Fibroblast of the conjunctiva (primary cell): ENCODE measurements at places on chromosomes 2 and 18.

DNA sequence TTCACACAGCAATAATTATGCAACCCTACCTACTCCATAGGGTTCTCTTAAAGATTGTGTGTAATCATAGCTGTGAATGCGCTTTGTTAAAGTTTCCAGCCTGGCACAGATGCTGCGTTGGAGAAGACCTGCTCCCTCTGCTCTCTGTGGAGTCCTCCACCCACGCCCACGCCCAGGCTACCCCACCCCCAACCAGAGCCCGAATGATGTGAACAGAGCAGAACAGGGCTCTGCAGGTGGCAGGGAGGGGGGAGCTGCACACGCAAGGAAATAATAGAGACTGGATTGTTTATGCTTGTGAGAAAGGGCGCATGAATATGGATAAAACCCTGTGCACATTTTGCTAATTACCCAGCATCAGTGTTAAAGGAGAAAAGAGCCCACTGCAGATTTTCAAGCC lies 447.5 kb downstream of the BCL11A start:
- DNase-seq = no peak

- DNase-seq = no peak
Measured at GRCh38 chr2:217788669-217789002, 214.2 kb downstream of the TNS1 start.

- no peak for DNase-seq
Measured at GRCh38 chr2:173955004-173955403, 10.2 kb downstream of the SP3 start.

- no peak for DNase-seq
Measured at GRCh38 chr2:156306821-156307220, 25.7 kb downstream of the NR4A2 start.

GRCh38 chr2:71588497-71589170 lies 135.3 kb downstream of the DYSF start:
- DNase-seq = no peak

DNA sequence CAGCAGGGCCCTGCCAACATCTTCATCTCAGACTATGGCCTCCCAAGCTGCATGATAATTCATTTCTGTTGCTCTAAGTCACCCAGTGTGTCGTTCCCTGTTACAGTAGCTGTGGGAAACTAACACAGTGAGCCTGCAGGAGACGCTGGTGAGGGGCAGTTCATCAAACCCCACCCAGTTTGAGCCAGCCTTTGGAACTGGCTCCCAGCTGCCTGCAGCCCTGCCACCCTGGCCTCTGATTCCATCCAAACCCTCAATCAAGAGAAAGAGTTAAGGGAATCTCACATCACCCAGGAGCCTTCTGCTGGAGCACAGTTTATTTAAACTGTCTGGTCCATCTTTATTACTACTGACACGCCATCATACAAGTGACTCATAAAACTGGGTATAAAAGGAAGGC lies 64.9 kb upstream of the ZCCHC2 start:
- no peak for DNase-seq

- DNase-seq = no peak
Measured at GRCh38 chr18:32372381-32373061, 98.2 kb downstream of the GAREM1 start.

- DNase-seq = no peak
Measured at GRCh38 chr2:238700506-238701340, 147.2 kb upstream of the TWIST2 start.

DNA sequence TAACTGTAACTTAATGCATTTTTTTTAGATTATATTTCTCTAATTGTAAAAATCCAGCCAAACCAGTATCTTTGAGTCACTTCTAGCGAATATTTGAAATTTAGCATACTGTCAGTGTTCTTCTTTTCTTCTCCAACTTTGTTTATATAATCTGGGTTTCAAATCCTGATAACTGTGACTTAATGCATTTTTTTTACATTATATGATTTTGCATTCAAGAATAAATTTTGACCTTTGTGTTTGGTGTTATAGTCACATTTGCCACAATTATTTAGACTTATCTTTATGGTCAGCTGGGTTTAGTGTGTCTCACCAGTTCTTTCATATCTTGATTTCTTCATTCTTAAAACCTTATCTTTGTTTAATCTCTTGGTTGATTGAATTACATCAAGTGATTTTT lies 345.7 kb downstream of the SLC4A3 start:
- no peak for DNase-seq

GRCh38 chr2:240191001-240191400 lies 50.5 kb upstream of the OTOS start:
- DNase-seq = no peak

DNA sequence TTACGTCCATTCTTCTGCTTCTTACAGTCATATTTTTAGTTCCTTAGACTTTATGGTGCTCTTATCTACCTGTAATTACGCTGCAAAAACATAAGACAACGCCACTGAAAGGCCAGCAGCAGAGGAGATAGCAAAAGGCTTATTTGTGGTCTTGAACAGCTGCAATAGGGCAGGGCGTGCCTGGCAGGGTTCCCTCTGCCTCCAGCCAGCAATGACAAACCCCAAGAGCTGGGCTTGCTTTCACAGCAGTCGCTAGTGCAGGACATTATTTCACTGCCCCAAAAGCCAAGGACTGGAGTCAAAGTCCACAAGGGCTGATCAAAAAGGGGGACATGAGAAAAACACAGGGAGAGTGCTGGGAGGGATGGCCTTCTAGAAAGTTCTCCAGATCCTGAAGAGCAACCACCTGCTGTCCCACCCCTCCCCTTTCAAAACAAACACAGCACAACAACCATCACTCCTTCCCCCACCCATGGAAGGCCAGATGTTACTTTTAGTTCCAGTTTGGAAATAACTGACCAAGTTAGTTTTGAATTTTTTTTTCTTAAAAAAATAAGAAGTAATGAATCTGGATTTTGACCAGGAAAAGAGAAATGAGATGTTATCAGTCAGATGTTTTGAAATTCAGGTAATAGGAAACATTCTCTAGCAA lies 127.8 kb downstream of the RBMS1 start:
- no peak for DNase-seq

DNA sequence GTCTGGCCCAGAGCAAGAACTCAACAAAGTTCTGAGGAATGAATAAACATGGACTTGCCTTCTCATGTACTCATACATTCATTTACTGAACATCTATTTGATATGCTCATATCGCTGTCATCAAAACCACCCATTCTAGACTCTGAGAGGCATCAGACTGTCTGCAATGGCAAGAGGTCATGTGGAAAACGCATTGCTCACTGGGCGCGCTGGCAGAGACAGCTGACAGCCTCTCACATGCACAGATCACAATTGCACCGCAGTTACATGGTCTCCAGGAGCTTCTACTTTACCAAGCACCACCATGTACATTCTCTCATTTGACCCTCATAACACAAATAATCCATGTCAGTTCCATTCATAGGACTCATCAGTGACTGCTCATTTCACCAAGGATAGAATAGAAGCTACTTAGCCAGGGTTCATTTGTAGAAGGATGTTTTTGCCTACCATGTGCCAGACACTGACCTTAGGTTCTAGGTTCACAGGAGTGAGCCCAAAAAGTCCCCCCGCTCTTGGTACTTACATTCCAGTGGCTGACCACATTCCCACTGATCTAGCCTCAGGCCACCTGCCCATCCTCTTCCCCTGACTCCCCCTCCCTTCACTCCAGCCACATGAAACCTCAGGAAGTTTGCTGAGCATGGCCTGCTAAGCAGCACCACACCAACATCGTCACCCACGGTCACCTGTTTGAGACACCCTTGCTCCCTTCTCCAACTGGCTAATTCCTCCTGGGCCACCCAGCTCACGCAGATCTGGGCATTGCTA lies 6.1 kb downstream of the FAM124B start:
- no peak for DNase-seq

- DNase-seq = no peak
Measured at GRCh38 chr2:18349421-18349820, 211.0 kb downstream of the RDH14 start.

- DNase-seq = no peak
Measured at GRCh38 chr2:190840569-190841172, 40.0 kb upstream of the GLS start.

GRCh38 chr2:27042159-27042661 lies 9.3 kb upstream of the AGBL5 start:
- no peak for DNase-seq

DNA sequence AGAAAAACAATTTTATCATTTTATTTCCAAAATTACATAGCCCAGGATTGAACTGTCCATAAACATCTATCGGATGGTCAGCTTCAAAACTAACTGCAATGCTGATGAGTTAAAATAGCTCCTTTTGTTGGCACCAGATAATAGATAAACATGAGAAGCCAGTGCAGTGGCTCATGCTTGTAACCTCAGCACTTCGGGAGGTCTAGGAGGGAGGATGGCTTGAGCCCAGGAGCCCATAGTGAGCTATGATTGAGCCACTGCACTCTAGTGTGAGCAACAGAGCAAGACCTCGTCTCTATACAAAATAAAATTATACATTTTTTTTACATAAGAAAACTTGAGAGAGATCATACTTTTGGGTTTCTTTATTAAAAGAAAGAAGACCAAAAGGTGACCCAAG lies 34.6 kb upstream of the IMPA2 start:
- DNase-seq = no peak

GRCh38 chr2:157192445-157193423 lies 64.8 kb upstream of the GALNT5 start:
- no peak for DNase-seq

DNA sequence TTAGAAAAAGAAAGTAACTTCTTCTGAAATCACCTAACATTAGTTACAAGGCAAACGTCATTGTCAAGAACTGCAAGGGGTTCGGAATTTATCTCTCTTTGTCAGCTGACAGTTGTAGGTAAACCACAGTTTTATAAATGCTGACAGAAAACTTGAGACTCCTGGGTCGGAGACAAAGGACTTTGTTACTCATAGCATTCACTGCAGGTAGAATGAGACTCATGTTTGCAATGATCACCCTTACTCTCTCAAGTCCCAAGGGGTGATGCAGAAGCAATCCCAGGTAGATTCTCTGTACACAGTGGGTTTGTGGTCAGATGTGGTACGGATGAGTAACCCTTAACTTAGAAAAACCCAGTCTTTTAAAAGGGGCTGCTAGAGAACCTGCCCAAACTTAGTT lies 757.8 kb downstream of the TRIB2 start:
- DNase-seq = no peak

DNA sequence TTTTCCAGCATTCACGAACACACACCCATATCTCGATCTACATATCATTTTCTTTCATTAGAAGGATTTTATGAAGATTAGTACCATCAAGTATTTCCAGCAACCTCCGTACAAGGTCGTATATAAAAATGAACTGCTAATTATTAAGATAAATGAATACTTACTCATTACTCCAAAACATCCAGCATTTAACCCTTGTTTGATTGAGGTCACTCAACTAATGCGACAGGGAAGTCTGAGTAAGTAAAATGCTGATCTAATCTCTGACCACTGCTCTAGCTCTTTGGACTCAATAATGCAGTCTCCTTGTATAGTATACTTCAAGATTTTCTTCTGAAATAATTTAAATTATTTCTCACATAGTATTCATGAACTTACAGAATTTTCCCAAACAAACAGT lies 2.0 kb downstream of the ABHD3 start:
- DNase-seq = no peak

- DNase-seq = no peak
Measured at GRCh38 chr2:188449561-188449960, 157.9 kb downstream of the GULP1 start.

- no peak for DNase-seq
Measured at GRCh38 chr18:58067601-58068000, 23.6 kb downstream of the NEDD4L start.

- DNase-seq = no peak
Measured at GRCh38 chr2:196528486-196529223, 110.9 kb upstream of the CCDC150 start.

GRCh38 chr2:152330235-152330866 lies 4.6 kb upstream of the FMNL2 start:
- no peak for DNase-seq

DNA sequence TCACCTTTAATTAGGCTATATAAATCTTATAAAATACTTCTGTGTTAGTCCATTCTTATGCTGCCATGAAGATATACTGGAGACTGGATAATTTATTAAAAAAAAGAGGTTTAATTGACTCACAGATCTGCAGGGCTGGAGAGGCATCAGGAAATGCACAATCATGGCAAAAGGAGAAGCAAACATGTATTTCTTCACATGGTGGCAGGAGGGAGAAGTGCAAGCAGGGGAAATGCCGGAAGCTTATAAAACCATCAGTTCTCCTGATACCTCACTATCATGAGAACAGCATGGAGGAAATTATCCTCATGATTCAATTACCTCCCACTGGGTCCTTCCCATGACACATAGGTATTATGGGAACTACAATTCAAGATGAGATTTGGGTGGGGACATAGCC lies 504.4 kb downstream of the RIT2 start:
- DNase-seq = no peak

DNA sequence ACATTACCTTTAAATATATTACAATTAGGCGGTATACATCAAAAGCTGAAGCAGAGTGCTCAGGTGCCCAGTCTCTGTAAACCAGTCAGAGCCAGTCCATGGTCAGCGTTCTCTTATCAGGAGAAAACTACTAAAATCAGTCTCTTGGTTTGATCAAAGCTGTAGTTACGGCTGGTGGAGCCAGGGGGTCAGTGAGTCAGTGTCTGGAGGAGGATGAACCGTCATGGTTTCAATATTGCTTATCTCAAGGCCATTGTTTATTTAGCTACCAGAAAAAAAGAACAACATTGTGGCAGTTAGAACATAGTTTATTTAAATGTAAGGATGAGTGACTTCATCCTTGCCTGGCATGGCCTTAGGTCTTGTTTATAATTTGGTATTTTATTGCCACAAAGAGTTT lies 71.3 kb upstream of the NYAP2 start:
- no peak for DNase-seq

GRCh38 chr2:109126501-109126860 lies 2.5 kb upstream of the SH3RF3 start:
- DNase-seq = peak; percentile 74

- DNase-seq = no peak
Measured at GRCh38 chr18:26089293-26090129, 902 bp downstream of the SS18 start.

- no peak for DNase-seq
Measured at GRCh38 chr2:158211502-158211901, 109.8 kb downstream of the UPP2 start.

DNA sequence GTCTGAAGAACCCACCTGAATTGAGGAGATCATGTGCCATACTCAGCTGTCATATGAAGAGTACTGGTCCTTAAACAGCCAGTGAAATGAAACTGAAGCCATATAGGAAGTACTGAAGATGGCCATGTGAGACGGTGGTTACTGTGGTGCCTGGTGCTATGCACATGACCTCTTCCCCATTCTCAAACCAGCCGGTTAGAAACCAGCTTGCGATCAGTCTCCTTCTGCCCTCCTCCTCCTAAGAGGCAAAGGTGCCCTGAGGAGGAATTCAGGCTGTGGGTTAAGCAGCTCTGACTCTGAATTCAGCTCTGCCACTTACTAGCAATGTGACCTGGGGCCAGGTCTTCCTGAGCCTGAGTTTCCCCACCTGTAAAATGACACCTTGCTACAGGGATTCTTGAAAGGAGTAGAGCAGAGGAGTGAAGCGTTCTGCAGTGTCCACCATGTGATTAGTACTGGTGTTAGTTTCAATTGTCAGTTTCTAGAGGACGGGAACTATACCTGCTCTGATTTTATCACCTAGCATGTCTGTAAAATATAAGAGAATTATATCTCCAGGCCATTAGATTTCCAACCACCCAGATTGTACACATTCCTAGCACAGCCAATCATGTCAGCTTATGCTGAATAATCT lies 5.1 kb downstream of the FECH start:
- no peak for DNase-seq

GRCh38 chr2:18626958-18627650 lies 37.7 kb upstream of the NT5C1B start:
- DNase-seq = no peak

GRCh38 chr2:102439065-102439695 lies 16.2 kb downstream of the IL18RAP start:
- DNase-seq = no peak
